Right forelimb (tissue), 1 donor: ENCODE measurements at places on chromosomes 1 and 21.

GRCh38 chr1:82492159-82492558 is 691.4 kb downstream of the ADGRL2 start:
- no peak for DNase-seq

GRCh38 chr1:245396615-245397014 is 241.8 kb downstream of the KIF26B start:
- DNase-seq = no peak

DNA sequence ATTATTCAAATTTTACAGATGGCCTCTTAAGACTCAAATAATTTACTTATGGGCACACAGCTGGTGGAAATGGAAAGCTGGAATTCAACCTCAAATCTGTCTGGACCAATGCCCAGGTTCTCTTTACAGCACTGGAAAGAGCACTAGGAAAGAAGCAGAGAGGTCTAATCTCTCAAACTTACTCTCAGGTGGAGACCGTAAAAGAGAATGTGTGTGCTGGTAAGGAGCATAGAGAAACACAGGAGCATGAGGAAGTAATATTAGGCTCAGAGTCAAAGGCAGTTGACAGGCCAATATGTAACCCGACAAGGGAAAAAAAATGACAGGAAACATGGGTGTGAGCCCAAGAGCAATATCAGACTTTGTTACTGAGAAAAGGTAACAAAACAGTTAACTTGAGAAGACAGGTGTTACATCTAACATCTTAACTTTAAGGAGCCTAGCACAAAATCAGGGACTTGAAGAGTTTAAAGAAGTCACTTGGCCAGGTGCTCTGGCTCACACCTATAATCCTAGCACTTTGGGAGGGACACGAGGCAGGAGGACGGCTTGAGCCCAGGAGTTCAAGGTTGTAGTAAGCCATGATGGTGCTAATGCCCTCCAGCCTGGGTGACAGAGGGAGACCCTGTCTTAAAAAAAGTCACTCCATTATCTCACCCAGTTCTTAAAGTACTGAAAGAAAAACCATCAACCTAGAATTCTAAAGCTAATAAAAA is 20.7 kb downstream of the PPP1R15B start:
- DNase-seq = no peak

GRCh38 chr1:152107984-152108881 is 7.0 kb downstream of the TCHH start:
- no peak for DNase-seq

- DNase-seq = no peak
Measured at GRCh38 chr1:205580140-205580922, 51.5 kb downstream of the ELK4 start.

DNA sequence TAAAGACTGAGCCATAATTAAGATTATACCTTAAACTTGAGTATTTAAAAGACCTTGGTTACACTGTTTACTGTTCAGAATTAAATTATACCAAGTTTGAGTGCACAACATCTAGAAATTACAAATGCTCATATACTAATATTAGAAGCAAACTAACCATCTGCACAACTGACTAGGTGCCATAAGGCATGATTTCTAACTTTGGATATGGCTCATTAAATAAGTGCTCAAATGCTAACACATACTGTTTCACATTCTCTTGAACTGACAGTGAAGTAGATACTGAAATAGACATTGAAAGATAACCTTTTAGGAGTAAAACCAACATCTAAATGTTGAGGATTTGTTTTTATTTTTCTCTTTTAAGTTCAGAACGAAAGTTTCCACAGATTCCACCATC is 74.1 kb downstream of the PRKAA2 start:
- DNase-seq = no peak

DNA sequence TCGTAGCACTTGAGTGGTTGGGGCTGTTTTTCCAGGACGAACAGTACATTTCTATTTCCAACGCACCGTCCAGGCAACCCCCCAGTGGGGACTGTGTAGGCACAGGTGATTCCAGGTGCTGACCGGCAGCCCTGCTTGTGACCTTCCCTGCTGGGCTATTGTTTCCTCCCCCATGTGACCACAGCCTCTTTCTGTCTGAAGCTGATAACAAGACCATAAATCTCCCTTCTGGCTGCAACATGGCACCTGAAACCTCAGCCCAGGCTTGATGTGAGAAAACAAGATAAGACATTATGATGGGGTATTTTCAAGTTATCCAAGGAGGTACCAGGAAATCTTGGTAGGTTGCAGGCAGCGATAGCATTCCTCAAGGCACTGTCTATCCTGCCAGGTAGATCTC is 48.2 kb downstream of the HLX start:
- DNase-seq = no peak

DNA sequence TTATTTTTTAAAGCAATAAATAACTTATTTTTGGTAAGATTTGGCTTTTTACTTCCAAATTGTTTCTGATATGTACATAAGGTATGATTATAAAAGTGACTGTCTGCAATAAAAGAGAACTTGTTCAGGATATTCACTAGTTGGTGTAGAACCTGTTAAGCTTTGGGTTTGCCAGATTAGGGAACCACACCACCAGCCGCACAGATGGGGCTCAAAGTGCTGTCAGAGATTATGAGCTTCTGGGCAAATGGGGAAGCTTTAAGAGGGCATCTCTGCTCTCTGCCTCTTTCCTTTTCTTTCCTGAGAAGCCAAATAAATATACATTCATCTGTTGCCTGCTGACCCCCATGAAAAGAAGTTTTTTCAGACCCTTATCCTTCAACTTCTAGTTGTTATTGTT is 25.4 kb downstream of the IVNS1ABP start:
- no peak for DNase-seq

DNA sequence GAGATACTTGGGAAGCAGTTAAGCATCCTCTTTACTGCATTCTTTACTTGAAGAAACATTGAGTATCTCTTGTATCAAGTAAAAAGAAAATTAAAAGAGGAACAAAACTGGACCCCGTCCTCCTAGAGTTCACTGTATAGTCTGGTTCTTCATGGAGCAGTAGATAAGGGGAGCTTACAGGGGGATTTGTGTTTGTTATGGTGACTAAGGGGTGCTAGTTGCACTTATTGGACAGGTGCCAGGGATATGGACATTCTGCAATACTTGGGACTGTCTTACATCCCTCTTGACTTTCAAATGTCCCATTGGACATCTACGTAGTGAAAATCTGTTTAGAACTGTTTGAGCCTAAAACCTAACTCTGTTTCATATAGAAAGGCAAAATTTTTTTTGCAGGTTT is 67.2 kb downstream of the ALG14 start:
- no peak for DNase-seq

- no peak for DNase-seq
Measured at GRCh38 chr1:154733621-154734020, 125.6 kb upstream of the ADAR start.

DNA sequence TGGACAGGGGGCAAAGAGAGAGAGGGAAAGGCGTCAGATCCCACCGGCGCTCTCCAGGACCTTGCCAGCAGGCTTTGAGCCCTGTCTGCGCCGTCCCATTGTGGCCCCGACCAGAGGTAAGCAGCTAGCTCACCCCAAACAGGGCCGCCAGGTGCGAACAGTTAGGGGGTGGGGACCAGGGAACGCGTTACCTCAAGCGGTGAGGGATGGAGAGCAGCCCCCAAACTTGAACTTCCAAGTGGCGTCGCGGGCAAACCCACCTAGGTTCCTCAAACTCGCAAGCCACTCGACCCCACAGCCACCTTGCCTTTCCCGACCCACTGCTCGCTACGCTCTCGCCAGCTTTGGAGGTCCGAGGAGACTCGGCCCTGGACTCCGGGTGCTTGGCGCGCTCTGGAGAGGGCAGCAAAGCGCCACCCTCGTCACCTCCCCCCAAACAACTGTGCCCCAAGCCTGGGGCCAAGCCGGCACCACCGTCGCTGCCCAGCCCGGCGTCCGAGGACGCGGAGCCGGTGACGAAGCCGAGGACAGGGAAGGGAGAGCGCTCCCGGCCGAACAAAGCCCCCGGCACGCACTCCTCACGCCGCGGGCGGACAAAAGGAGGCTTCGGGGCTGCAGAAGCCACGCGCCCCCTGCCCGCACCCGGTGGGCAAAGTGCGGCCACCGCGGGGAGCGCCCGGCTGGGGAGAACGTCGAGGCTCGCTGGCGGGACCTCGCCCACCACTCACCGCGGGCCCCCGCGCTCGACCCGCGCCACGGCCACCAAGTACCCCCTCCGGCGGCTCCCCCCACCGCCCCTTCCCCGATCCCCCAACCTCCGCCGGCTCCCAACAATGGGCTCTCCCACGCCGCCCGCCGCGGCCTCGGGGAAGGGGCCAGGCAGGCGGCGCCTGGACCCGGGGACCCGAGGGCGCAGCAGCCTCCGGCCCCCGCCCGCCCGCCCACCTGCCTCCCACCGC is 976 bp downstream of the SSBP3 start:
- DNase-seq = no peak

- DNase-seq = no peak
Measured at GRCh38 chr1:81921851-81922462, 121.2 kb downstream of the ADGRL2 start.

DNA sequence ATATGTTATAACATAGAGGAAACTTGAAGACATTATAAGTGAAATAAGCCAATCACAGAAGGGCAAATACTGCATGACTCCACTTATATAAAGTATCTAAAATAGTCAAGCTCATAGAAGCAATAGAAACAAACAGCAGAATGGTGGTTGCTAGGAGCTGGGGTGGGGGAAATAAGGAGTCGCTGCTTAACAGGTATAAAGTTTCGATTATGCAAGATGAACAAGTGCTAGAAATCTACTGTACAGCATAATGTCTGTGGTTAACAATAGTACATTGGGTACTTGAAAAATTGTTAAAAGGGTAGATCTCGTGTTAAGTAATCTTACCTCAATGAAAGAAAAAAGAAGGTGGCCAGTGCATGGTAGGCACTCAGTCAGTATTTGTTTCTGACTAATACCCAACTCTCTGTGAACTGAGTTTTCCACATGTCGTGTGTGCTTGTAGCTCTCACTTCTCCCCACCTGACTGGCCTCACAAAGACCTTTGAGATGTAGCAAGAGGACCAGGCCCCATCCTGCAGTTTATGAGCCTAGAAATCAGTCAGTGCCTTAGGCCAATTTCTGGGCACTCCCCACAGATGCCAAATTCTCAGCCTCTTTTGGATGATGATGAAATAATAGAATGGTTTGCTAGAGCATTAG is 14.7 kb upstream of the SPRR5 start:
- no peak for DNase-seq

DNA sequence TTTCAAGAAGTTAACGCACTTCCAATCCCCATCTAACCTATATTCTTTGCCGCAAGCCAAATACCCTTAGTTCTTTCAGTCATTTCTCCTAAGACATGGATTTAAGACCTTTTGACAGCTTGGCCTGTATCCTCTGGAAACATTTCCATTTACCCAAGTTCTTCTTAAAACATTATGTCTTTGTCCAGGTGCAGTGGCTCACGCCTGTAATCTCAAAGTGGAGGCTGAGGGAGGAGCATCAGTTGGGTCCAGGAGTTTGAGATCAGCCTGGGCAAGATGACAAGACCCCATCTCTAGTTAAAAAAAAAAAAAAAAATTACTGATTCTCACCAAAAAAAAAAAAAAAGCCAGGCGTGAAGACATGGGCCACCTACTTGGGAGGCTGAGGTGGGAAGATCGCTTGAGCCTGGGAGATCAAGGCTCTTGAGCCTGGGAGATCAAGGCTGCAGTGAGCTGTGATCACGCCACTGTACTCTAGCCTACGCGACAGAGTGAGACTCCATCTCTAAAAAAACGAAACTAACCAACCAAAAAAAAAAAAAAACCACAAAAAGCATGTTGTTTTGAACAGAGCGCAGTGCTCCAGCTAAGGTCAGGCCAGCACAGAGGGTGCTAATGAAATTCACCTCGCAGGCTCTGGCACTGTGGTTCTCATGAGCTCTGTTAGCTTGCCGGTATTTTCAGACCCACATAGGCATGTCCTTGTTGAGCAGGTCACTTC is 36.0 kb downstream of the NUAK2 start:
- no peak for DNase-seq

- no peak for DNase-seq
Measured at GRCh38 chr1:58929671-58930325, 146.0 kb upstream of the JUN start.

GRCh38 chr21:45588086-45588825 is 46.0 kb upstream of the SLC19A1 start:
- DNase-seq = no peak

GRCh38 chr1:14842891-14843290 is 244.4 kb downstream of the KAZN start:
- no peak for DNase-seq

GRCh38 chr1:89780721-89781120 is 40.1 kb upstream of the LRRC8D start:
- DNase-seq = no peak

- DNase-seq = no peak
Measured at GRCh38 chr21:35697321-35697808, 363.0 kb downstream of the SETD4 start.

DNA sequence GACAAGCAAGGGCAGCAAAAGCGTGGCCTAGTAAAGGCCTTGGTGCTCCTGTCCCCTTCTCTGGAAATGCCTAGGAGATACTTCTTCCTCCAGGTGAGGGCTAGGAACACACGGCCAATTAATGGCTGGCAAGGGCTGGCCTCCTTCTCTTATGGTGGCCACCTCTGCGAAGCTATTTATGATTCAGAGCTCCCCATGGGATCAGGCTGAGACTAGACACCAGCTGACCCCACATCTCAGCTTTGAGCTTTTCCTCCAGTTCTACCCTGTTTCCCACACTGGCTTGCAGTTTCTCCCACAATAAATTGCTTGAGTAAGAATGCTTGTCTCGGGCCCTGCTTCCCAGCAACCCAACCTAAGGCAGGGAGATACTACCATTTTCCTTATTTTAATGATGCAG is 53.7 kb downstream of the CAMK2N1 start:
- no peak for DNase-seq

GRCh38 chr21:45347712-45348499 is 57.1 kb upstream of the COL18A1 start:
- no peak for DNase-seq

DNA sequence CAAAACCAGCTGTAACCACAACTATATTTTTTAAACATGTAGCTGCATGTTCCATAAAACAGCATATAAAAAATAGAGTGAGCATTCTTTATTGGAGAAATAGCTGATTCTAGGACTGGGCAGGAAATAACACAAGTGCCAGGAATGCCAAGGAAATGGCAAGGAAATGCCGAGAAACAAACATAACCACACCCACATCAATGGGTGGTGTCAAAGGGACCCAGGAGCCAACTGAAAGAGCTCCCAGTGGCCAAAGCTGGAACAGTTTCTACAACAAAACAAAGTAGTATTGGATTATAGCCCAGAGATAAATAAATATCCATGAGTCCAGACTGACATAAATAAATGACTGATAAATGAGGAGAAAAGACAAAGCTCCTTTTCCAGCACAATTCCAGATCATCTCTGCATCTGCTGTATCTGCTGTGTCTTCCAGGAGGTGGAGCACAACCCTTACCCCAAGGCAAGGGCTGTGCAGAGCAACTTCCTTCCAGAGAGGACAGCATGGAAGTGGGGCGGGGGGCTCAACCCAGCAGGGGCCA is 28.1 kb downstream of the ADARB1 start:
- no peak for DNase-seq

DNA sequence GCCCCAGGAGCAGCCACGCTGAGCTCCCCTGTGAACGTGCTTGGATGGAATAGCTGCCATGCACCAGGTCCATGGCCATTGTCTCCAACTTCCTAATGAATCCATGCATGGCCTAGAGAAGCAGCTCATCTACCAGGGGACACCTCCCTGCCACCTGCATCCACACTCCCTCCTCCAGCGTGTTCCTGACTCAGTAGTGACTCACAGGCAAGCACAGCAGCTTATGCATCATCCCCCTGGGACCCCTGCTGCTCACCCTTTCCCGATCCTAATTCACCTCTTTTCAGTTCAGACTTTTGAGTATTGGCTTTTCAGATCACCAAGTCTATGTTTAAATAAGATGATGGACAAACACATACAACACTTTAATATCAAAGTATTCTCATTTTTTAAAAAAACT is 39.9 kb upstream of the TADA1 start:
- DNase-seq = no peak

GRCh38 chr1:180489976-180490375 is 12.4 kb downstream of the ACBD6 start:
- no peak for DNase-seq
